Activated naive CD8-positive, alpha-beta T cell treated with anti-CD3 and anti-CD28 coated beads for 36 hours (primary cell): ENCODE measurements at places on chromosomes 3 and 15.

GRCh38 chr3:173936316-173936715, 538.8 kb downstream of the NLGN1 start:
- DNase-seq, result no peak

DNA sequence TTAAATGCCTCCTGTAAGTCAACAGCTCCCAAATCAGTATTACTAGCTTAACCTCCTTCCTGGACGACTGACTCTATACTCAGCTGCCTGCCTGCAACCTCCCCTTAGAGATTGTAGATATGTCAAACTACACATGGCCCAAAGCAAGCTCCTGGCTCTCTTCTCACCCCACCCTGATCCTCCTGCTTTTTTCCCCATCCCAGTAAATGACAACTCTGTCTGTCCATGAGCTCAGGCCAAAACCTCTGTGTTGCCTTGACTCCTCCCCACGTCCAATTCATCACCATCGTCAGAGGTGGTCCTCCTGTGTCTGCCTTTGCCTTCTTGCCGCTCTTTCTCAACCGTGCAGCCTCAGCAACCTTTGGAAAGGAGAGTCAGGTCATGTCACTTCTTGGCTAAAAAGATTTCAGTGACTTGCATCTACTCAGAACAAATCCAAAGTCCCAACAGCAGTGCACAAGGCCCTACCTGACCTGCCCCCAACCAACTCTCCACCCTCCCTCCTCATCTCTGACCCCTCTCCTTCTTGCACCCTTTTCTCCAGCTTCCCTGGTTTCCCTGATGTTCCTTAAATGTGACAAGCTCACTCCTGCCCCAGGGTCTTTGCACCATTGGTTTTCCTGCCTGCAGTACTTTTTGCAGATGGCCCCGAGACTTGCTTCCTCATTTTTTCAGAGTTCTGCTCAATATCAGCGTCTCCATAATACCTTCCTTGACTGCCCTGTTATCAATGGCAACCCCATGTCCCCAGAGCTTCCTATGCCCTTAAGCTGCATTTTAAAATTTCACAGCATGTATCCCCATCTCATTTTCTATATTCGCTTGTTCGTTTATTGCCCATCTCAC, 52.8 kb downstream of the LSM3 start:
- no peak for DNase-seq

- no peak for DNase-seq
Observed at GRCh38 chr15:80549191-80549590, 145.0 kb downstream of the ARNT2 start.

GRCh38 chr3:19427422-19428149, 279.3 kb downstream of the KCNH8 start:
- DNase-seq, result no peak

DNA sequence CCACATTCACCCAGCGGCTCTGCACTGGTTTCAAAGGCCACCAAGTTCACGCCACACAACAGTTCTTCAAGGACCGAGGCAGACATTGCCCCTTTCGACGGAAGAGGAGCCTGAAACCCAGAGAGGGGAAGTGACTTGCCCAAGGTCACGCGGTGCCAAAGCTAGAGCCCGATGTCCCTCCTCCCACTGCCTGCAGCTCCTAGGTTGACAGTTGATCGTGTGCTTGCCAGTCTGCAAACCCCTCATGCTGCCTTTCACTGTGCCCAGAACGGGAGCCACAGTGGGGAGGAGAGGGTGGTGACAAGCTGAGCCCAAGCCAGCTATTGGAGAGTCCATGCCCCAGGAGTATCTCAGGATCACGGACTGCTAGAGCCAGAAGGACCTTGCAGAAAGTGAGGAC, 230.9 kb downstream of the XXYLT1 start:
- DNase-seq, result no peak

- peak; percentile 4 for DNase-seq
Observed at GRCh38 chr3:32882603-32883025, 64.8 kb downstream of the TRIM71 start.
